Activated T-helper 1 cell treated with Interleukin-2 at 50 U/mL for 16 hours (primary cell): ENCODE measurements at places on chromosomes 12 and 14.

GRCh38 chr12:16238661-16239060 lies 38.8 kb downstream of the SLC15A5 start:
- DNase-seq, result no peak

DNA sequence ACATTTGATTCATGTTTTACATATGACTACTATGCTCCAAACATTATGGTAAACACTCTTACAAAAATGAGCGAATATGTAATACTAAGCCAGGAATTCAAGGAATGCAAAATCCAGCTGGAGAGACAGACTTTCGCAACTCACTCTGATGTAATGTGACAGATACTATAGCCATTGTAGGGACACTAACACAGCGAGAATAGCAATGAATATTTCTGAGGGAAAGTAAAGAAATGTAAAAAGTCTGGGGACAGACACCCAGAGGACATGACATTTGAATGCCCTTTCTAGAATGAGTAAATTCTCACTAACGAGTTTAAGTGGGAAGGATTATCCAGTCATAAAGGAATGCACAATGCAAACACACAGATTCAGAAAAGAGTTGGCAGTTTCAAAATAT lies 121.9 kb downstream of the PIK3C2G start:
- DNase-seq, result no peak

- no peak for DNase-seq
These were observed 4.1 kb downstream of the C1QL4 start for GRCh38 chr12:49332891-49333371.

DNA sequence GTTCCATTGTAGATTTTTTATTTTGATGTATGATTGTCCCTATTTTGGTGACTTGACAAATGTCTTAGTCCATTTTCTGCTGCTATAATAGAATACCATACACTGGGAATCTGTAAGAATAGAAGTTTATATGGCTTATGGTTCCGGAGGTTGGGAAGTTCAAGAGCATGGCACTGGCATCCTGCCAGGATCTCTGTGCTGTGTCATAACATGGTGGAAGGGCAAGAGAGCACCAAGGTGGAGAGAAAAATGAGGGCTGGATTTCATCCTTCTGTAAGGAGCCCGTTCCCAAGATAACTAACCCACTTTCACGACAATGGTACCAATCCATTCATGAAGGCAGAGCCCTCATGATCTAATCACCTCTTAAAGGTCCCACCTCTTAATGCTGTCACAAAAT lies 176.7 kb downstream of the TMEM132D start:
- DNase-seq, result no peak

DNA sequence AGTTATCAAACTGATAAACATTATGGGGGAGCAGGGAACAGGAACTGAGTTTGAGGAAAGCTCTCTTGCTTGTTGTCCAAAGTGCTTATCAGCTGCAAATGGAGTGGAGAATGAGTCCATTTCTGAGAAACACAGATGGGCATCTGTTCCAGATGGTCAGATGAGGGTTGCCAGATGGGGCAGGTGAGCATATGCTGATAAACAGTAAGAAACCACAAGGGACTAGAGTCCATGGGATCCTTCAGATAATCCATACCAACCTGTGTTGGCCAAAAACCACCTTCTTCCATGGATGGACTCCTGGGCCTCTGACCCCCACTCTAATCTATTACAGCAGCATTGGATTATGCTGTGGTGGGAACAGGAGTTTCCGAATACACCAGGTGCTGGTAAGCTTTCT lies 38.3 kb downstream of the GNS start:
- no peak for DNase-seq
